ENCODE measurements at places on chromosomes 6 and 20.
A peak's percentile ranks its signal among the peaks of the same experiment; 100 is the strongest.

DNA sequence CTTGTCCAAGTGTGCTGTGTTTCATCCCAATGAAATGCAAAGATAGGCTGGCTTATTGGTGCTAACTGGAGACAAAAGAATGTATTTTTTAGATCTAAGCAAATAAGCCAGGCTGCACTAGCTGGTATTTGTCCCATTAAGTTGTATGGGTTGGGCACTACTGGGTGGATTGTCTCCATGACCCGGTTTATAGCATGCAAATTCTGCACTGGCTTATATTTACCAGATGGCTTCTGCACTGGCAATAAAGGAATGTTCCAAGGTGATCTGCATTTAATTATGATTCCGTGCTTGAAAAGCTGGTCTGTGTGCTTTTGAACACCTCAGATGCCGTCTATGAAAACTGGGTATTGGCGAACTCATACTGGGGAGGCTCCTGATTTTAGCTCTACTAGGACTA, 61.4 kb upstream of the MOCS1 start:
- DNase-seq = no peak

- no peak for DNase-seq
These were observed 4.6 kb downstream of the UNC93A start for GRCh38 chr6:167295495-167296292.

- DNase-seq = no peak
These were observed 19.4 kb upstream of the TRIM27 start for GRCh38 chr6:28943223-28943556.

DNA sequence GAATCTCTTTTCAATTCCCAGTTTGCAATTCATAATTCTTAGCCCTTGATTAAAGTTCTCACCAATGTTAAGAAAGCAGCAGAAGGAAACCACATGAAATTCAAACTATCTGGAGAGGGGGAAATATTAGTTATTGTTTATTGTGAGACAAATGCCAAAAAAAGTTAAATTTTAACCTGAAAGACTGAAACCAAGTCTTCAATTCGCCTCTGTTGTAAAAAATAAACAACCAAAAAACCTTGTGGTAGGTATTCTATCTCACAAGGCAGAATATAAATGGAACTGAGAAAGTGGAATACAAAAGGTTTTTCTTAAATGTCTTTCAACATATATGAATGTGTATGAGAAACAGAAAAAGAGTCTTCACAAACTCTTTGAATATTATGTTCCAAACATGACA, 24.8 kb downstream of the TMX4 start:
- no peak for DNase-seq

GRCh38 chr6:75579951-75580350, 21.7 kb upstream of the SENP6 start:
- DNase-seq = peak; percentile 55

- DNase-seq = no peak
These were observed 23.0 kb upstream of the NAA20 start for GRCh38 chr20:19993958-19994669.

DNA sequence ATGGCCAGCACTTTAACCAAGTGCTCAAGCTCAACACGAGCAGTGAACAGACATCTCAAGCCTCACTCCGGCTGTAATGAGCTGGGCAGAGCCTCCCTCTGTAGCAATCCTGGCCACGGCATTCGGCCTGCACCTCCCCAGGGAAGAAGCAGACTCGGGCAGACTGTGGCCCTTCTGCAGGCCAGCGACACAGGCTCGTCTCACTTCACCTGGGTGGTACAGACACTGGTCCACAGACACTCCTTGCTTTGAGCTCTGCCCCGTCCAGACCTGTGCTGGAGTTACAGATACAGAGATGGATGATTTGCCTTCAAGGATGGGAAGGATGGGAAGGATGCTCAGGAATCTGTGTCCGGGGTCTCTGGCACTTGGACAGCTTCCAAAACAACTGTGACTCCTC, 300.9 kb downstream of the PREX1 start:
- DNase-seq = no peak

DNA sequence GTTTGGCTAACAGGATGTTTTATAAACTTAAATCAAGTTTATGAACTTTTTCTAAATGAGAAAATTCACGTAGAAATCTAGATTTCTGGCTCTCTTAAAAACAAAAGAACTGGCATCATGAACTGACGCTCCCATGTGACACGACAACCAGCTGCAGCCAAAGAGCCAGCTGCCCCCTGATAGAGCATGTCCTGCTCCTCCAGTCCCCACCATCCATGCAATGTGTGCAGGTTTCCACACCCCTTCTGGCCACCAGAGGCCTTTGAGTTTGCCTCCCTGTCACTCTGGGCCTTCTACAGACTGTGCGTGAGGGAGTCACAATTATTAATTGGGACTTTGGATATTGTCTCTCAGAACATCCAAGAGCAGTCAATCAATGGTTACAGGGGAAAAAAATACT, 1.6 kb upstream of the GPLD1 start:
- no peak for DNase-seq

- DNase-seq = no peak
These were observed 1.6 kb upstream of the SLC17A5 start for GRCh38 chr6:73655341-73655917.

DNA sequence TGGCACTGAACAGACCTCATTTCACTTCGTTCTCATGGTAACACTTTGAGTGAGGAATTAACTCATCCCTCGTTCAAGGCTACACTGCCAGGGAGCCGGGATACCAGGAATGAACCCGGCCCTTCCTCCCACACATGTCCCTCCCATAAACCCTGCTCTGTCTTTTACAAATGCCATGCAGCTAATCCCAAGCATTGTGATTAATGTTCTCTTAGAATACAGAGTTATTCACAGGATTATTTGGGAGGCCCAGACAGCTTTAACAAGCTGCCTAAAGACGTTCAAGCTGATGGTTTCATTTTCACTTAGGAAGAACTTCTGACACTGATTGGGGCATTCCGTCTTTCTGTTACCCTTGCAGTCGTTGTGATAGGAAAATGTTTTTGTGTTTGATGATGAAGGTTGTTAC, 42.5 kb upstream of the CD83 start:
- DNase-seq = peak; percentile 82

DNA sequence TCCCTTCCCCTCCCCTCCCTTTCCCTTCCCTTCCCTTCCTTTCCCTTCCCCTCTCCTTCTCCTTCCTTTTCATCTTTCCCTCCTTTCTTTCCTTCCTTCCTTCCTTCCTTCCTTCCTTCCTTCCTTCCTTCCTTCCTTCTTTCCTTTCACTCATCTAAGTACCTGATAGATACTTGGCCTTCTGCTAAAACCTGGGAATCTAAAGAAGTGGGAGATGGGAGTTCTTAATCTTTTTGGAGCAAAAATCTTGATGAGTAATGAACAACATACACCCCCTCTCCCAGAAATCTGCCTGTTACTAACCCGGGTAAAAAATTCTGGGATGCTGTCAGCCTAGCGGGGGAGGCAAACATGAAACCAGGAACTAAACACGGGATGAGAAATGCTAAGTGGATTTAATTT, 100.7 kb downstream of the VEGFA start:
- DNase-seq = no peak

GRCh38 chr6:157227202-157228166, 95.8 kb downstream of the TMEM242 start:
- no peak for DNase-seq

GRCh38 chr20:12847872-12848271, 160.9 kb upstream of the SPTLC3 start:
- DNase-seq = no peak

- DNase-seq = no peak
These were observed 96.4 kb downstream of the RPS12 start for GRCh38 chr6:132910759-132911158.

GRCh38 chr6:109772883-109773431, 81.9 kb downstream of the FIG4 start:
- no peak for DNase-seq

GRCh38 chr6:4327841-4328240, 192.5 kb upstream of the ECI2 start:
- DNase-seq = no peak

- no peak for DNase-seq
These were observed 27.7 kb upstream of the LAMA4 start for GRCh38 chr6:112281821-112282615.

DNA sequence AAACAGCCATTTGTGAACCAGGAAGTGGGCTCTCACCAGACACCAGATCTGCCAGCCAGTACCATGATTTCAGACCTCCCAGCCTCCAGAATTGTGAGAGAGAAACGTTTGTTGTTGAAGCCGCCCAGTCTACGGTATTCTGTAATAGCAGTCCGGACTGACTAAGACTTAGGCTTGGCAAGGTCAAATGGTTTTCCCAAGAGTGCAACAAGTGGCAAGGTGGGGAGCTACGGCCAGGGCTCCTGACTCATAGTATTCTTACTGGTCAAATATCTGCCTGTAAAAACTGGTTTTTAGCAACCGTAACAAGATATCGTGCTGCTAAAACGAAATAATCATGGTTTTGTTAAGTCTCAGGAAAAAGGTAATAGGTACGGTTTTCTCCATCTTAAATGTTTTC, 37.8 kb downstream of the MCUR1 start:
- no peak for DNase-seq

- DNase-seq = peak; percentile 26
These were observed 38.5 kb downstream of the DLGAP4 start for GRCh38 chr20:36344517-36345132.

DNA sequence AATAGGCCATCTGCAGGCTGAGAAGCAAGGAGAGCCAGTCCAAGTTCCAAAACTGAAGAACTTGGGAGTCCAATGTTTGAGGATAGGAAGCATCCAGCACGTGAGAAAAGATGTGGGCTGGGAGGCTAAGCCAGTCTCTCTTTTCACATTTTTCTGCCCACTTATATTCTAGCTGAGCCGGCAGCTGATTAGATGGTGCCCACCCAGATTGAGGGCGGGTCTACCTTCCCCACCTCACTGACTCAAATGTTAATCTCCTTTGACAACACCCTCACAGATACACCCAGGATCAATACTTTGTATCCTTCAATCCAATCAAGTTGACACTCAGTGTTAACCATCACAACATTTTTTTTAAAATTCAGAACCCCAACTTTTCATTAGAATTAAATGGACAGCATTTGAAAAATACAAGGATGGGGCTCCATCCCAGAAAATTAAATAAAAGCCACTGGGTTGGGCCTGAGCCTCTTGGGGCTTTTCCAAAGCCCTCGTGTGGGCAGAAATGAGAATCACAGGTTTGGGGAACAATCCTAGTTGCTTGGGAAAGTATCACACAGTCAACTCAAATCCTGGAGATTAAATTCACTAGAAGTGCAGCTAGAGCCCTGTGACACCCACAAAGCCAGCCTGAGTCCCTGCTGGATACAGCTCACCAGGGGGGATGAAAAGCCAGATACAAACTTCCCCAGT, 2.2 kb downstream of the CLDN20 start:
- DNase-seq = no peak

- DNase-seq = no peak
These were observed 807.7 kb downstream of the TBC1D32 start for GRCh38 chr6:120526576-120526975.

DNA sequence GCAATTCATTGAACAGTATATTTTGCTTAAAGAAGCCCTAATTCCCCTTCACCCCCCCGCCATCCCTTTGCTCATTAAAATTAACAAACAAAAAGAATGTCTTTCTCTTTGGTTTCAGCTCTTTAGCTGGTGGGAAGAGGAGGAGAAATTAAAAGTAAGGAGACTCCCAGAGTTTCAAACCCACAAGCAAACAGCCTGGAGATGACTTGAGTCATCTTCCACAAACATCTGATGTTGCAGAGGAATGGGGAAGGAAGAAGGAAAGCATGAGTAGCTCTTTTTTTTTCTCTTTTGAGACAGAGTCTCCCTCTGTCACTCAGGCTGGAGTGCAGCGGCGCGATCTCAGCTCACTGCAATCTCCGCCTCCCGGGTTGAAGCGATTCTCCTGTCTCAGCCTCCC, 189.6 kb downstream of the ADAT2 start:
- DNase-seq = no peak

GRCh38 chr6:7763881-7764280, 38.0 kb downstream of the BMP6 start:
- DNase-seq = no peak

GRCh38 chr6:1703091-1703855, 93.6 kb downstream of the FOXC1 start:
- no peak for DNase-seq

- DNase-seq = no peak
These were observed 12.8 kb upstream of the SNAI1 start for GRCh38 chr20:49969946-49970345.

- DNase-seq = no peak
These were observed 3.2 kb downstream of the SLC29A1 start for GRCh38 chr6:44226368-44227147.

DNA sequence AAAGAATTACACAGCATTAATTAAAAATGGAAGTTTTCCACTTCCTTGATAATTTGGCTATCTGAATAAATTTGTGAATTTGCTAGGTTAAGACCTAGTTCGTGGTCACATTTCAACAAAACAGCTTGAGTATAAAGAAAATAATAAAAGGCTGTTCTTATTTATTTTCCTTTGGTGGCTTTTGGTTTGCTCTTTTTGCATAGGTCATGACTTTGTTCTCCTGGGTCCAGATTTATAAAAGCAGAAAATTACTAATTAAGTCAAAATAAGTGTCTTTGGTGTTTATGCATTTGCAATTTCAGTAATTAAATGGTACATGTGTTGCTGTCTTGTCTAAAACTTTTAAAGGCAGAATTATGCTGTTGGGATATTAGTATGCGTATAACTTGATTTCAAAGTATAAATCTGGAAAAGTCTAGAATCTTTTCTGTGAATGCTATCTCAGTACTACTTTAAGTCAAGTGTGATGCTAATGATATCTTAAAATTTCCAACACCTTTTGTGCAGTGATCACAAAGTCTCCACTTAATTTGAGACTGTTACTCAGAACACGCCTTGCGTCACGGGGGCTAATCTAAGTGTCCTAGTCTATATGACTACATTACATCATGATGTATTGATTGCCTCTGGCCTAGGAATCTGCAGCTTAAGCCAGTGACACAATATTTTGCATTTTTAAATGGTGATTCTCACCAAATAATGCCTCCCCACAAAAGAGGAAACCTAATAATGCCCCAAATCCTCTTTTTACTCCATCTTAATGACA, 41.0 kb downstream of the GNAS start:
- peak; percentile 53 for DNase-seq

DNA sequence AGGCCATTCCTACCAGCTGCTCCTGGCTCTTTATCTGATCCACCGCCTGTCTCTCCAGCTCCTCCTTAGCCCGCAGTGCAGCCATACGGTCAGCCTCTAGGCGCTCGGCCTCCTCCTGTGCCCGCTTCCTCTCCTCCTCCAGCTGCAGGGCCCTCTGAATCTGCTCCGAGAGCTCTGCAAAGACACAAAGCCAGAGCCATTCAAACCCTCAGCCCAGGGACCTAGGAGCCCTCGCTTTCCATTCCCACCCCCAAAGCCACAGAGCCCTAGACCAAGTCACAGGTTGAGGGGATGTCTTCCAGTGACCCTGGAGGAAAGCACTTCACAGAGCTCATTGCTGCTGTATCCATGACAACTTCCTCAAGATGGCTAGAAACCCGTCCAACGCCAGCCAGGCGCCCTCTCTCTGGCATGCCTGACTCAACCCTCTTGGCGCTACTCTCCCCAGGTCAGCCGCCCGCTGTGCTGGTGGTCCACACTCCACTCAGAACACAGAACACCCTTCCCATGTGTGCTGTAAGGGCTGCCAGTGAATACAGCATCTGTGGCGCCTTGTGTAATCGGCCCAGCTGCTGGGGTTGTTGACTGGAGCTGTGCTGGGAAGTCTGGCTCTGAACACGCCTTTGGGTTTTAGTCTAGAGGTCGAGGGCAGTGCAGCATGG, 49.3 kb downstream of the EZR start:
- DNase-seq = no peak

- DNase-seq = no peak
These were observed 77.2 kb downstream of the PFDN4 start for GRCh38 chr20:54284928-54285704.
